Left renal pelvis (tissue), 4 donors: ENCODE measurements at places on chromosomes 12 and 14.

DNA sequence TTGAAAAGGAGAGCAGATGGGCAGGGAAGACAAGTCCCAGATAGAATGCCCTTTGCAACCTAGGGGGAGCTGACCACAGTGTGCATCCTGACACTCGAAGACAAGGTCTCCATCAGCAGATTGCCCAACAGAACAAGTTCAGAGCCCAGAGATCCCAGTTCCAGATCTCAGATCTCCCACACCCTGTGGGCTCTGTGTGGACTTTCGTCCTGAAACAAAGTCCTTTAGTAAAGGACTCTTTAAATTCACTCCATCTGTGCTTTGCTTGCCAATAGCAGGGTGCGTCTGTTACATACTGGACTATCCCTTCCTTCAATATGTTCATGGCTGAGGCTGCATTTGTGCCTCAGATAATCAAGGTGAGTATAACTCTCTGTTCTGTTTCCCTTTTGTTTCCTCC, 8.7 kb upstream of the C1RL start:
- no peak for DNase-seq

- DNase-seq: no peak
Measured at GRCh38 chr12:22380031-22380430, 45.5 kb upstream of the ST8SIA1 start.

GRCh38 chr12:122422730-122423257, 325 bp upstream of the CLIP1 start:
- DNase-seq: no peak

- DNase-seq: peak; percentile 35
Measured at GRCh38 chr12:100356644-100357223, at the start of gene SLC17A8. Gene SLC17A8 (plus strand): TSS chr12:100357074. CDS start chr12:100357392, 318 bp downstream.

DNA sequence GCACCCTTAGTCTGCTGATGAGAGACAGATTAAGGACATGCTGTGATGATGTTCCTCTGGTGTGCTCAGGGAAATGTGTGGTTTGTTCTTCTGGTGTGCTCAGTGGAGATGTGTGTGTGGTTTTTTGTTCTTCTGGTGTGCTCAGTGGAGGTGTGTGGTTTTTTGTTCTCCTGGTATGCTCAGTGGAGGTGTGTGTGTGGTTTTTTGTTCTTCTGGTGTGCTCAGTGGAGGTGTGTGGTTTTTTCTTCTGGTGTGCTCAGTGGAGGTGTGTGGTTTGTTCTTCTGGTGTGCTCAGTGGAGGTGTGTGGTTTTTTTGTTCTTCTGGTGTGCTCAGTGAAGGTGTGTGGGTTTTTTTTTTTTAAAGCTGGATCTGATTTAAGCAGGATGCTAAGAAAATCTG, 15.4 kb downstream of the PIWIL1 start:
- no peak for DNase-seq

GRCh38 chr14:68690089-68690958, 102.5 kb downstream of the ZFP36L1 start:
- DNase-seq: no peak

- no peak for DNase-seq
Measured at GRCh38 chr12:7096006-7096932, 4.0 kb upstream of the C1R start.

DNA sequence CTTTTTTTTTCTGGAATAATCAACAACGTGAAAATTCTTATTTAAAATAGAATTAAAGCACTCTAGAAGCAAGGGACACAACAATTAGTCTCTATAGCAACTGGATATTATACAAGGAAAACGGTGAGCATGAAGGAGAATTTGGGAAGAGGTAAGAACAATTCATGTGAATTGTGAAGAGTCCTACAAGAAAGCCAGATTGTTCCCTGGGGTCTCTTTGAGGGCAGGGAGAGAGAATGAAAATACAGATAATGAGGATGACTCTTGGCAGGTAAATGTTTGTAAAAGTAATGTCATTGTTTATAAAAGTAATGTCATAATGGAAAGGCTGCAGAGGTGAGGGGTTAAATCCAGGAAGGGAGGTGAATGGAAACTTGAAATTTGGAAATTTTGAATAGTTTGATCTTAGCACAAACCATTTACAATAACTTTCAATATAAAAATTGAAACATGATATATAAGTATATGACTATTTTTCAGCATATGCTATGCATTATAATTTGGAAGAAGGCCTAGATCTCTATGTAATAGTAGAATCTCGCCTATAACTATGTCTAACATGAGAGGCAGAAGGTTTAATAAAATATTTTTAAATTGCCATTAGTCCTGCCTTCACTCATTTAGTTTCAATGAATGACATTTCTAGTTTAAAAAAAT, 378.8 kb upstream of the DCN start:
- no peak for DNase-seq

- DNase-seq: no peak
Measured at GRCh38 chr14:91140672-91141071, 26.8 kb downstream of the DGLUCY start.

- DNase-seq: no peak
Measured at GRCh38 chr12:90098132-90098779, 389.6 kb upstream of the ATP2B1 start.

GRCh38 chr14:96138241-96138640, 66.4 kb upstream of the BDKRB2 start:
- DNase-seq: no peak

GRCh38 chr12:12759234-12759915, 26.1 kb upstream of the APOLD1 start:
- DNase-seq: no peak

GRCh38 chr12:85076688-85077430, 40.7 kb downstream of the LRRIQ1 start:
- DNase-seq: peak; percentile 36

DNA sequence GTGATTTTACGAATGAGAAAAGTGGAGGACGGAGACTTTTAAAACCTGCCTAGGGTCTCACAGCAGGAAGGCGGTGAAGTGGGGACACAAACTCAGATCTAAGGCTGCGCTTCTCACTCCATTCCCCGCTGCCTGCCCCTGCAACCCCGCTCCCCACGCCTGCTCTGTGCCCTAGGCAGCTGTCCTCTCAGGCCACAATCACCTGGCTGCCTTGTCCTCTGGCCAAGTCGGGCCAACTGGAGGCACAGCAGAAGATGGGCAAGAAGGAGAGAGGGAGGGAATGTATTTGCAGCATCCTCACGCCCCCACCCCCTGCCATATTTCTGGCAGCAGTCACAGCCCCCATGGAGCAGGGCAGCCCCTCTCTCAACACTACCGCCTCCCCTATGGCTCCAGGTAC, 94.9 kb downstream of the CHGA start:
- DNase-seq: no peak

- DNase-seq: no peak
Measured at GRCh38 chr14:75840911-75841310, 140.9 kb downstream of the TGFB3 start.

- DNase-seq: no peak
Measured at GRCh38 chr14:30243207-30243606, 315.6 kb upstream of the PRKD1 start.

GRCh38 chr12:29991924-29992323, 208.2 kb upstream of the TMTC1 start:
- DNase-seq: no peak

DNA sequence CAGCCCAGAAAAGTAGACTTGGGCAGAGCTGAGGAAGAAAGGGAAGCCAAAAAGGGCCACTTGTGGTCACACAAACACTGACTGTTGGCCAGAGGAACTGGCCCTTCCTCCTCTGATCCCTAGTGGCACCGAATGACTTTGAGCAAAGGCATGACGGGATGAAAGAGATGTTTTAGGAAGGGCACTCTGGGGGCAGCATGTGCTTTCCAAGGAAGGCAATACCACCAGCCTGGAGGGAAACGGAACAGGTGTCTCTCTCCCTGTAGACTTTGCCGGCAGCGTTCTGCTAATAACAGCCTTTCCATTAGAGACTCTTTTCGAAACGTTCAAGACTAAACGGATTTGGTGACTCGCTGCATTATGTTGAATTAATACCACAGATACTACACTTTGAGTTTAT, 12.3 kb upstream of the FBXO21 start:
- DNase-seq: no peak
